ENCODE measurements at places on chromosomes 3 and 15. TPM values are rescaled to one million over a fixed set of nuclear protein-coding genes. Genes with fewer than 3 reads are reported as not detected.

DNA sequence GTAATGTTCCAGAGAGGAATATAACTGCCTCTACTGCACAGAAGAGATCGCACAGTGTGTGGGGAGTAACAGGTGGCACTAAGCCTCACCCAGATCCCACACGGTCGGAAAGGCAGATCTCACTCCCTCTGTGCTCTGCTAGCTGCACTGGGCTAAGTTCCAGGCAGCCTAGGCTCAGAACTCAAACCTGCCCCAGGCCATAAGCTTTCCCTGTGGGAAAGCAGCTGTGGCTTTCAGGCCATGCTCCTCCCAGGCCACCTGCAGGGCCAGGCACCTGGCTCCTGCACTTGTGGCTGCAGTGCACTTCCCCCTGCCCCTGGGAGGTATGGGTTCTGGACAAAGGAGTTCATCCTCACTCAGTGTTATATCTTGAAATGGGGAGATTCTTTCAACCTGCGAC lies 27.5 kb downstream of the PCCB start:
- H3K4me3 ChIP-seq = no peak overlapping the region
- H3K27me3 ChIP-seq = no peaks in the 10 kb centered on the region
- no peaks in the 10 kb centered on the region for H3K4me1 ChIP-seq
- no peaks in the 10 kb centered on the region for H3K36me3 ChIP-seq

DNA sequence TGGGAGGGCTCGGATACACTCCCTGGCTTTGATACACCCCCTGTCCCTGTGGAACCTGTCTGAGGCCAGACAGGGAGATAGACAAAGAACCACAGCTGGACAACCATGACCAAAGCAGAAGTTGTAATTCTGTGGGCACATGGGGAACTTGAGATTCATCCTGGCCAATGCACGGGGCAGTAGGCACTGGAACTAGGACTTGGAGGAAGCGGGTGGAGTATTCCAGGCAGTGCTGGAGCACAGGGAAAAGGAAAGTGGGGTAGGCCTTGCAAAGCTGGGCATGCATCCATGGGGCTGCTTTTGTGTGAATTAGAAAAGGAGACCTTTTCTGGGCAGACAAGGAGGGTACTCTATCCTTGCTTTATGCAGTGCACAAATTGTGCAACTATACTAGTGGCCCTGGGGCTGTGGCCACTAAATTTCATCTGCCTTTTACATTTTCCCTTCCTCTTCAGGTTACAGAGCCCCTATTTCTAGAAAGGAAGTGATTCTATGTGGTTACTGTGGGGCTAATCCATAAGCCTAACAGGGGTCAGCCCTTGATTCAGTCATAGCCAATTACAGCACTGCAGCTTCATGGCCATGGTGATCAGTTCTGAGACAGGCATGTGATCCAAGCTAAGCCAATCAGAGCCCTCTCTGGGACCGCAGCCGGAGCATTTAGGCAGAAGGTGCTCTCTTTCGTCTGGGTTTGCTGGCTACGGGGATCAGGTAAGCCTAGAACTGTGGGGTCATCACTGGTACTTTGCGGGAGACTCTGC lies 21.0 kb downstream of the CRABP1 start:
- no peak for DNase-seq
- H3K27me3 ChIP-seq = no peaks in the 10 kb centered on the region
- H3K4me3 ChIP-seq = no peak overlapping the region
- H3K27ac ChIP-seq = no peak overlapping the region

The FSD2 gene
- not detected for total RNA-seq

The SLMAP gene
- 44.5 TPM for total RNA-seq

The CP gene
- 22.3 TPM for total RNA-seq

The DNAH1 gene
- 4.0 TPM for total RNA-seq

The SNX22 gene
- 7.7 TPM for total RNA-seq

All from hepatocyte (in vitro differentiated cells).